ENCODE measurements at places on chromosomes 6 and 20.

DNA sequence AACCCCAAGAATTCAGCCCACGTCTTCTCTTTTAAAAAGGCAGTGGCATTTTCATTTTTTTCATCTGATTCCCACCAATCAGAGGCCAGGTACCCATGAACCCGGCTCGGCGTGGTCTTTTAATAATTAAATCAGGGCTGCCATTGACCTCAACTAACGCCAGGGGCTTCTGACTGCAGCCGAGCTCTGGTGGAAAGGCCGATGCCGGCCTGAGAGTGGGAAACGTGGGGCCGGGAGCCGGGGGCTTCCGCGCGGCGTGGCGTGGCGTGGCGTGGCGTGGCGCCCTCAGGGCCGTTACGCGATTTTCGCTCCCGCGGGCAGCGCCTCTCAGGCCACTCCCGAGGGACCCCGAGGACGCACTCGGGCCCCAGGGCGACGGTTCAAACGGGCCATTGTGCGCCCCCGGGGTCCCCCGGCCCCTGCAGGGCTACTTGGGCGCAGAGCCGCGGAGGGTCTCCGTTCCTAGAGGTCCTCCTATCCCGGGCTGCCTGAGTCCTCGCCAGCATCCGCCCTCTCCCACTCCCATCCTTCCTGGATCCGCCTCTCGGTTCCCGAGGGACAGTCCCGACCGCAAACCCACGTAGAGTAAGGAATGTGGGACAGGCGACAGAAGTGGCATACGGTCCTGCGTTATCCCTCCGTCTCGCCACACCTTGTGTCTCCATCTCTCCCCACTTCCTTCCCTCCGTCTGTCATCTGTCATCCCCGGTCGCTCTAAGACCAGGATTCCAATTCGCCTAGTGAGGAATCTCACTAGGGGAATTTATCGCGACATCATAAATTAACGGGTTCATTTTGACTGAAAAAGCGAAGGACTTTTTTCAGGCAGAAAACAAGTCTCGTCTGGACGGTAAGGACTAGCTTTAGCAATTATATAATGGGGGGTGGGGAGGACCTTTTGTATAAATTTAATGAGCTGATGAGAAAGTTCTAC, 876 bp upstream of the TBPL1 start:
- DNase-seq, result peak; percentile 15

- no peak for DNase-seq
These were observed 636 bp downstream of the ELOVL2 start for GRCh38 chr6:11043378-11043960.

- DNase-seq, result no peak
These were observed 55.7 kb upstream of the NT5E start for GRCh38 chr6:85394199-85394598.

- no peak for DNase-seq
These were observed 2.6 kb downstream of the DSE start for GRCh38 chr6:116373300-116373699.

DNA sequence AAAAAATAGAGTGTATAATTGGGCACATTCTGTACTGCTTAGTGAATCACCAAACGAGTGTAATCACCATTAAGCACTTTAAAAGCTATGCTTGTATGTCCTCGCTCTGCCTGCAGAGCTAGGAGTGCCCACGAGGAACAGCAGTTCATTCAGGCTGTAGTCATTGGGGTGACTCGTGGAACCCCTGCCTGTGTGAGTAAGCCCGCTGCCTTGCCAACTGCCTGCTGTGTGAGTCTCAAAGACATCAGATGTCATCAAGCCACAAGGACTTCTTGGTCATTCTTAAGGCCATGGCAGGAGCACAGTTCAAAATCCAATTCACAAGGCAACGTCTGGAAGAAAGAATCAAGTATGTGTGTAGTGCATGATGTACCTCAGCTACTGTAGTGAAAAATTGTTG, 60.4 kb downstream of the FOXO3 start:
- no peak for DNase-seq

GRCh38 chr20:63443606-63444395, 28.7 kb downstream of the KCNQ2 start:
- no peak for DNase-seq

DNA sequence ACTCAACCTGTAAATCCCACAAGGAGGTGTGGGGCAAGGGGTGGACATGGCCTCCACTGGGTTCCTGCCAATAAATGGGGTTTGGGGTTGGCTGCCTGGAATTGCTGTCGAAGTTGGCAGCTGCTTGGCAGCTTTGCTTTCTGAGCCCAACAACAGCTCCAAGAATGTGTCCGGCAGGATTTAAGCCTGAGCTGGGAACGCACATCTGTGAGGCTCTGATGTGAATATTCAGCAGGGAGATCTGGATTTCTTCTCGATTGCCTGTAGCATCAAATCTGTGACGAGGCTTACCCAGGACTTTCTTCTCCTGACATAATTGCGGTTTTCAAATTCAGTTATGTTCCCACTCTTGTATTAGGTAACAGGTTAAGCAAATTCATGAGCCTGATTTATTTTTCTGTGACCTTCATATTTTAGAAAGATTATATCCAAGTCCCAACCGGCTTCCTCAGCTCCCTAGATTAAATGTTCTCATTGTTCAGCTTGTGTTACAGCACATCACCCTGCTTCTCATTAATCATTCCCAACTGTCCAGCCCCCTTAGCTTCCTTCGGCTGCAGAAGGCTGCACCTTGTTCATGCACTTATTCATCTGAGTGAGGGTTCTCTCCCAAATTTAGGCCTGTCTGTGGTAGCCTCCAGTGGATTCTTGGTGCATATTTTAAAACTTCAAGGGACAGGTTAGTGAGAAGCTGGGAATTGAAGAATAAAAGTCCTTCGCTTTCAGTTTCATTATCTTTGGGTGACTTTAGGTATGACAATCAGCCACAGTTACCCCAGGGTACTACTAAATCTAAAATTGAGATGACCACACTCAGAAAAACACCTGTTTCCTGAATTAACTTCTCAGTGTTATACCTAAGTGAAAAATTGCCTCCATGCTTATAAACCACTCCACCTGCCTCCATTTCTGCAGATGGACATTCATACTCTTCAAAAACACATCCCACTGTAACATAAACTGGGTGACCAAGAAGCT, 310.0 kb downstream of the ESR1 start:
- no peak for DNase-seq

DNA sequence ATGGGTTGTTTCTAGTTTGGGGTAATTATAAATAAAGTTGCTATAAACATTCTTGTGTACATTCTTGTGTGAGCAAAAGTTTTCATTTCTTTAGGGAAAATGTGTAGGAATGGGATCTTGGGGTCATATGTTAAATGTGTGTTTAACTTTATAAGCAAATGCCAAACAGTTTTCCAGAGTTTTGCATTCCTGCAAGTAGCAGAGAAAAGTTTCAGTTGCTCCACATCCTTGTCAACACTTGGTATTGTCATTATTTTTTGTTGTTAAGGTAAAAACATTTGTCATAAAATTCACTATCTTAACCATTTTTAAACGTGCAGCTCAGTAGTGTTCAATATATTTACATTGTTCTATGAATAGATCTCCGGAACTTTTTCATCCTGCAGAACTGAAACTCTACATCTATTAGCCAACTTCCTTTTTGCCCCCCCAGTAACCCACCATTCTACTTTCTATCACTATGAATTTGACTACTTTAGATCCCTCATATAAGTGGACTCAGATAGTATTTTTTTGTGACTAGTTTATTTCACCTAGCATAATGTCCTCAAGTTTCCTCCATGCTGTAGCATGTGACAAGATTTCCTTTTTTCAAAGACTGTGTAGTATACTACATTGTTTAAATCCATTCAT, 48.4 kb downstream of the PHACTR2 start:
- DNase-seq, result no peak

GRCh38 chr6:151905854-151906253, 98.4 kb downstream of the ESR1 start:
- no peak for DNase-seq

- DNase-seq, result peak; percentile 31
These were observed 1.4 kb upstream of the CEP43 start for GRCh38 chr6:166997768-166998255.

GRCh38 chr6:25453288-25453687, 174.1 kb downstream of the CARMIL1 start:
- DNase-seq, result no peak

- no peak for DNase-seq
These were observed 435 bp downstream of the ZSWIM3 start for GRCh38 chr20:45857882-45858216.

GRCh38 chr6:33175436-33176069, 16.7 kb downstream of the COL11A2 start:
- no peak for DNase-seq

DNA sequence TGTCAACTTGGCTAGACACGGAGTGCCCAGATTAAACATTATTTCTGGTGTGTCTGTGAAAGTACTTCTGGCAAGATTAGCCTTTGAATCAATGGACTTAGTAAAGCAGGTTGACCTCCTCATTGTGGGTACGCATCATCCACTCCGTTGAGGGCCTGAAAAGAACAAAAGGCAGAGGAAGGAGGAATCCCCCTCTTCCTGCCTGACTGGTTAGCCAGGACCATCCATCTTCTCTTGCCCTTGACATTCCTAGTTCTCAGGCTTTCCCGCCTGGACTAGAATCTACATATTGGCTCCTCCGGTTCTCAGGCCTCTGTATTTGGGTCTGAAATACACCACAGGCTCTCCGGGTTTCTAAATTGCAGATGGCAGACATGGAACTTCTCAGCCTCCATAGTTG, 74.0 kb upstream of the POPDC3 start:
- DNase-seq, result no peak

DNA sequence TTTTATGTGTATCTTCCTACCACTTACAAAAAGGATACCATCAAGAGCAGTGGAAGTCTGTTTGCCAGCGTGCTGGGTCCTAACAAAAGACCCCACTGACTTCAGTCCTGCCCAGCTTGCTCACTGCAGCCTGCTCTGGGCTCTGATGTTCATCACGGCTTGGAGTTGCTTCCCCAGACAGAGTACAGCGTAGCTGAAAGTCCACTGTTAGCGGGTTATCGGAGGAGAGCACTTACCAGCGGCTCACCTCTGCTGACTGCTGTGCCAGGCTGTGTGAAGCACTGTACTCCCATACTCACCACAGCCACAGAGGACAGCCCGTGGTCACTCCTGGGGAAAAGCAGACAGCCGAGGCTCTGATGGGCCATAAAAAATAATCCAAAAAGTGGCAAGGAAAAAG, 40.2 kb downstream of the CTCFL start:
- DNase-seq, result no peak

DNA sequence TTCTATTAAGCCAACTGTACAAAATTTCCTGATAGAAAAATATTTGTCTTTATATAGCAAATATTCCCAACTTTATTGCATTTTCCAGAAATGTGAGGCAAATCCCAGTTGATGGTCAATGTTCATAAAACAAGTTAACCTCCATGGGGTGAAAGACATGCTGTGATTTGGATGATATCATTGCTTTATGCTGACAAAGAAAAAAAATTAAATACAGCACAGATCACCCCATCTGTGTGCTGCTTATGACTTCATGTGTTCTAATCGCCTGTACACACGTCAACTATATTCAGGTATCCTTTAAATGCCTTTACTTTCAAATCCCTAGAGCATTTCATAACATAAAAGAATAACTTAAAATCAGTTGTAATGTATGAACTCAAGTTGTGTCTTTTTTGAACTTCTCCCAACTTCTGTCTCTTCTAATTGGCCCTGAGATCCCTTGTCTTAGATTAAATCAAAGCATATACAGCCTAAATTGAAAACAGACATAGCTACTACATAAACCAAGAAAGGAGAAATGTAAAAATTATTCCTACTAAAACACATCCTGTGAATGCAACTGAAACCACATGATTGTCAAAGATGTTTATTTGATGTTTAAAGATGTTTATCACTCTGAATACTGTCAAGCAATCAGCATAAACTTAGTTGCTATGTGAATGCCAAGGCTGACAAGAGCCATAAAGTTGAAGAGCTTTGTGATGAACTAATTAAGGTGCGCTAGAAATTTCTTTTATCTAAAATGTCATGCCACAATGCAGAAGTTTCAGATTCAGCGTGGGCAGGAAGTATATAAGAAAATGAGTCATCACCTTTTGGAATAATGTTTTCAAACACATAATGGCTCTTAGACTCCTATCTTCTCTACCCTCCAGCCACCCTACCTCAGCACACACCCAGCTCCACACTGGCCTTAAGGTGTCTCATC, 68.7 kb downstream of the FILIP1 start:
- DNase-seq, result no peak

GRCh38 chr20:60528141-60528540, 569.9 kb downstream of the CDH26 start:
- no peak for DNase-seq

GRCh38 chr6:73985891-73986290, 289.9 kb downstream of the CD109 start:
- no peak for DNase-seq

- no peak for DNase-seq
These were observed 15.2 kb upstream of the CST2 start for GRCh38 chr20:23841693-23842092.

- DNase-seq, result no peak
These were observed at the start of gene LRRN4 for GRCh38 chr20:6053776-6054688. Gene LRRN4 (minus strand): TSS chr20:6054060. CDS start chr20:6052799, 1,261 bp downstream.

DNA sequence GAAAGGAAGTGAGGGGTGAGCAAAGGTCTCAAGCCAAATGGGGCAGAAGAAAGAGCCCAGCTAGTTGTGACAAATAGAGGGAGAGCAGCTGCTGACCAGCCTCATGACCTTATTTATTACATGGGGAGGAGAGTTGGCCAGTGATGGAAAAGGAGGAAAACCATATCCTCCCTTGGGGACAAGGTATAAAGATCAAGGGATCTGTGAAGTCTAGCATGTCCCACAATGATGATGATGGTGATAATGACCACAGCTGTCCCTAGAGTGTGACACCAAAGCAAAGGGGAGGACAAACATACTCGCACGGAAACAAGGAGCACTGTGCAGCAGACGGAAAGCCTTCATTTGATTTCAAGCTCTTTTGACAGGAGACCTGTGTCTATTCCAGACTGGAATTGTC, 190.4 kb upstream of the MCHR2 start:
- no peak for DNase-seq

DNA sequence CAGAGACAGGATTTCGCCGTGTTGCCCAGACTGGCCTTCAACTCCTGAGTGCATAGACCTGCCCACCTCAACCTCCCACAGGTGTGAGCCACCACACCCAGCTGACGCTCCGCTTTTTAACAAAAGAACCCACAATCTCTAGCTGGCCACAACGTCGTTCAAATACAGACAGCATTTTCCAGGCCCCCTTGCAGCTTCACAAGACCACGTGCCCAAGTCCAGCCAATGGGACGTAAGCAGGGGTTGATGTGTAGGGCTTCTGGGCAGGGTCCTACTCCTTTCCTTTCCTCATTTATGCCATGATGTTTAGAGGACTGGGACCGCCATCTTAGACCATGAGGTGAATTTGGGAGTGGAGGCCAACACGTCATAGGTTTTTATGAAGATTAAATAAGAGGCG, 81.0 kb downstream of the TFAP2C start:
- no peak for DNase-seq

DNA sequence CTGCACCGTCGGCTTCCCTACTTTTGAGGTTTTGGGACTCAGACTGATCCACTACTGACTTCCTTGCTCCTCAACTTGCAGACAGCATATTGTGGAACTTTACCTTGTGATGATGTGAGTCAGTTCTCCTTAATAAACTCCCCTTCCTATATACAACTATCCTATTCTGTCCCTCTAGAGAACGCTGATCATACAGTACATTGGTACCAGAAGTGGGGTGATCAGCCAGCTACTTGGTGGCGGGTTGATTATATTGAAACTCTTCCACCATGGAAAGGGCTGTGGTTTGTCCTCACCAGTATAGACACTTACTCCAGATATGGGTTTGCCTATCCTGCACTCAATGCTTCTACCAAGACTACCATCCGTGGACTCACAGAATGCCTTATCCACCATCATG, 7.6 kb upstream of the TAF4 start:
- DNase-seq, result no peak
